ENCODE measurements at places on chromosomes 3 and 15.

DNA sequence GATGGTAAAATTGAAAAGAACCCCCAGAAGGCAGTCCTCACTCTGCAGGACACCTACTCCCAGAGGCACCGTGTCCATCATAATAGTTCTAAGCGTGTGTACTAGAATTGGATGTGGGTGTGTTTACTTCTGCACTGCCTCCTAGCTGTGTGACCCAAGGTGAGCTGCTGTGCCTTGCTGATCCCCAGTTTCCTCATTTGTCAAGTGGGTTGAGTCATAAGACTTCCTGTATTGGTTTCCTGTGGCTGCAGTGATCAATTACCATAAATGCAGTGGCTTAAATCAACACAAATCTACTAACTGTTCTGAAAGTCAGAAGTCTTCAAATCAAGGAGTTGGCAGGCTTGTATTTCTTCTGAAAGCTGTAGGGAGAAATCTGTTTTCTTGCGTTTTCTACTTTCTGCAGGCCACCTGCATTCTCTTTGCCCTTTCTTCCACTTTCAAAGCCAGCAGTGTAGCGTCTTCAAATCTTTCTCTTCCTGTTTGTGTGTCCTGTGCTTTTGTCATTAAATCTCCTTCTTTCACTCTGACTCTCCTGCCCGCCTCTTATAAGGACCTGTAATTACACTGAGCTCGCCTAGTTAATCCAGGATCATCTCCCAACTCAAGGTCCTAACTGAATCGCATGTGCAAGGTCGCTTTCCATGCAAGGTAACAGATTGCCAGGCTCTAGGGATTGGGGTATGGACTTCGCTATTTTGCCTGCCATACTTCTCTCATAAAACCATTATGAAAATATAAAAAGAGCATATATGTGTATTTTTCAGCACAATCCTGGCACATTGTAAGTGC lies 59.0 kb downstream of the RORA start:
- DNase-seq: peak; percentile 66

DNA sequence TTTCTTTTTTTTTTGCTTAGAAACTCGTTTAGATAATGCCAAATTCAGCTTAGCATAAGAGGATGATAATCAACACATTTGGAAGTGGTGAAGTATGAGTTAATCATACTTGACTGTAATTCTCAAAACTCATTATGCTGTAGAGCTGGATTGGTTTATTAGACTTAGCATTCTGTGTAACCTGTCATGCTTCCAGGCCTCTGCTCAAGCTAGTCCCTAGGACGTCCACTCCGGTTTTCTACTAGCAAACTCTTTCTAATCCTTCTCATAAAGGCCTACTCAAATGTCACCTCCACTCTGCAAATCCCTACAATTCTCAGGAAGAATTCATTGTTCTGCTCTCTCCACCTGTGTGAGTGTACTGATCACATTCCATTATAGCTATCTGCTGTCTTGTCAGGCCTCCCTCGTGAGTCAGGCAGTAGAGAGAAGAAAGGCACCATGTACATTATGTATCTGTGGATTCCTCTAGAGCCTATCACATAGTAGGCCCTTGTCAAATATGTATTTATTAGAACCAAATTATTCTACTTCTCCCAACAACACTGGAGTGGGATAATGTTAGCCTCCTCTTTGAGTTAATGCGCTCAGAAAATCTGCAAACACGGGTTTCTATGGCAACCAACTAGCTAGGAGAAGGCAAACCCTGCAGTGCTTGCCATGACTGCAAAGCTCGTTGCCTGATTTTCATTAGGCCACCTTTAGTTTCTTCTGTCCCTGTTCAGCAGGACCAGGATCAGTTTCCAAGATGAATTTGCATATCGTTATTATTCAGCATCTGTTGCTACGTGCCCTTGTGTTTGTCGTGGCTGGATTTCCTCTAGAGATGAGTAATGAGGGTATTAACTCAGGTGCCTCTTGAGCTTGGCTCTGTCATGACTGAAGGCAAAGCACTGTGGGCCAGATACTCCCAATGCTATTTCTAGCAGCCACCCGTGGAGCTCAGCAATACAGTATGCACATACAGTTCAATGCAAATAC lies 30.7 kb downstream of the ATP13A5 start:
- no peak for DNase-seq

DNA sequence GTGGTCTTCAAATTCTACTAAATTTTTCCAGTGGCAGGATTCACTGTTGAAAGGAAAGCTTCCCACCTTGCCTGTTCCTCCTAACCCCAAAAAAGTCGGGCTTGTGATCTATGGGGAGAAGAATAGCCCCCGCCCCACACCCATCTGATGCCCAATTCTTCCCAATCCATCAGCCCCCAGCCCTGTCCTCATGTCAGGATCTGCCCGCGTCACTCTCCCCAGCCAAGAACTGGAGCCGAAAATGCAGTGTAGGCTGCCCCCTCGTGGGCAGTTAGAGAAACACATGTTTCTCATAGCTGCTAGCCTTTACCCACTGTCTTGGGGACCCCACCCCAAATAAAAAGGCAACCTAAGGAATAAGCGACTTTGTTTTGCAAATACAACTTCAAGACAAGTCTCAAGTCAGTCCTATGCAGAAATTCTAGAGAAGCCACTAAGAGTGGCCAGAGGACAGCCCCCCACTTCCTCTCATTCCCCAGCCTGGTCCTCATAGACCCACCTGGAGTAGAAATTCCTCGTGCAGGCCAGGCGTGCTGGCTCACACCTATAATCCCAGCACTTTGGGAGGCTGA lies 13.0 kb upstream of the CSK start:
- peak; percentile 71 for DNase-seq

GRCh38 chr3:58173669-58174398 lies 36.9 kb downstream of the DNASE1L3 start:
- peak; percentile 49 for DNase-seq
